ENCODE measurements at places on chromosomes 5 and 9.
A peak's percentile ranks its signal among the peaks of the same experiment; 100 is the strongest.

DNA sequence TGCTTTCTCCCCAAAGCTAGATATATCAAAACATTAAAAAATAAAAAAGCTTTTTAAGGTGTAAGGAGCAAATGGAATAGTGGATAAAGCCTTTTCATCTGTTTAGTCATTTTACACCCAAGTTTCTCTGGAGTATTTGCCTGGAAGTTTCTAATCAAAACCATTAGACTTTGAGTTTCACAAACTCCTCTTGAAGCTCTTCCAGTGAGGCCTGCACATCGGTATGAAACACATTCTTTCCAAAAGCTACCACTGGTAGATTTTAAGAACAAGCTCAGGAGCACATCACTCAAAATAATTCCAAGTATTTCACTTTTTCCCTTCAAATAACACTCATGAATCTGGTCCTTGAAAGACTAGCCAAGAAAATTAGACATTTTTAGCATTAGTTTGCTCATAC lies 5.7 kb downstream of the TRIM52 start:
- DNase-seq: no peak

DNA sequence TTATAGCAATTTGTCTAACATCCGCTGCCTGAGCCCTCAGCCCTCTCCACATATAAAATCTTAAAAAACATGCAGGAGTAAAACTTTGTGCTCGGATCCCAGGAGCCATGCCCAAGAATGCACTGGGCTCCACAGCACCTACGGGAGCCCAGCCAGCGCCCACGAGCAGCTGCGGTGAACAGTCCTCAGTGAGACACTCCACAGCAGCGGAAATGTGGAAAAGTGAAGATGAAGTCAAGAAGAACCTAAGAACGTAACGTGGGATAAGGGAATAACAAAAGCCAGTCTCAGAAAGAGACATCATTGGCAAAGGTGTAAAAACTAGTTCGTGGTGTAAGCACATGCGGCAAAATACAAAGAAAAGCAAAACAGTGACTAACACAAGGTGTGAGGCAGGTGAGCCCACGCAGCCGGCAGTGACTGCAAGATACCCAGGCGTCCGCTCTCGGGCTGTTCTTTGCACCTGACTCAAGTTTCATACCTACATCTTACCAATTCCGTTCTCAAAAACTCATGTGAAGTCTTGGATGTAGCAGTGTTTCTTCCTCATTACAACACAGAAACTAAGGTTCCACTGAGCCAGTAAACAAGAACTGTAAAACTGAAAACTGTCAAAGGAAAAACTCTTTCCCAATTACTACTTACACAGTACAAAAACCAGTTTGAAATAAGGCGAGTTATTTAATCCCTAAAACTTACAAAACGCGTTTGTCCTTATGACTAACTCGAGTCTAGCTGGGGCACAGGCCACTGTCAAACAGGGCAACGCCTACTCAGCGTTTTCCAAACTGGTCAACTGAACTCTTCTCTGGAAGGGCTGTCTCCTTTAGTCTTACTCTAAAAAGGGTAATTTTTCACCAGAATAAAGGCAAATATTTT lies 1.7 kb downstream of the CAMSAP1 start:
- peak; percentile 71 for DNase-seq

DNA sequence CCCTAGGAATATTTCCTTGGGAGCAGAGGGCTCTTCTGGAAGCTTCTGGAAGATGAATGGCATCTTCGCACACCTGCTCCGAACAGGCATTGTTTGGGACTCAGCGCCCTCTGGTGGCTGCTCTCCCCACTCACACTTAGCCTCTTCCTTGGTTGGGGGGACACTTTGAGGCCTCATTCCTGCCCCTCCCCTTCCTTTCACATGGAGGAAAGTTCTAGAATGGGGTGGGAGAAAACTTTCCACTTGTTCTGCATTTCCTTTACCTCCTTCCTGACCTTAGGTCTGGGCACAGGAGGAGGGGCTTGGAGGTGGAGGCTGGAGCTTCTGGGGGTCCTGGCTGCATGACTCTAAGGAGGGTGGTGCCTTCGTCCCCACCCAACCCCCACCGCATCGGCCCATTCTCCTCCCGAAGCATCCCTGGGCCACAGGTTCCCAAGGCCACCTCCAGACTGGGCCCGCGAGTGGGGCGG lies 19.3 kb upstream of the SMIM32 start:
- peak; percentile 3 for DNase-seq

- DNase-seq: no peak
Observed at GRCh38 chr9:134566936-134567335, 74.7 kb upstream of the COL5A1 start.

DNA sequence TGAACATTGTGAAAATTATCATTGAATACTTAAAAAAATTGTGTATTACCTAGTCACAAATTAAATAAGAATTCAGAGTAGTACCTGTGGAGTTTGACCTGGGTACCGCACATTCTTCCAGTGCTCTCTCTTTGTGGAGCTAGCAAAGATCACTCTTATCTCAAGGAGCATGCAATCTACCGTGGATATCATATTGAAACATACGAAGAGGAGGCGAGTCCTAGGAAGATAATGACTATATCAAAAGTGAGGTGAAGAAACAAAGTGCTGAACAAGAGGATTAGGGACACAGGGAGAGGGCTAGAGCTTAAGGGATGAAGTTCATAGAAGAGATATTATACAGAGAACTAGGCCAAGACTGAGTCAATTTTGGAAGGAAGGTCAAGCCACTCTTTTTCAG lies 55.9 kb upstream of the NR3C1 start:
- no peak for DNase-seq

Data from stimulated activated CD8-positive, alpha-beta memory T cell treated with anti-CD3 and anti-CD28 coated beads, Interleukin-7, amount 100 ng/mL, for 48 hours (primary cell).